ENCODE measurements at places on chromosomes 12 and 14. TPM values are rescaled to one million over a fixed set of nuclear protein-coding genes. Genes with fewer than 3 reads are reported as not detected.

NTF3 gene
- 12.2 TPM for total RNA-seq

LRTM2 gene
- not detected for total RNA-seq

GPR132 gene
- under 0.01 TPM for total RNA-seq

DNA sequence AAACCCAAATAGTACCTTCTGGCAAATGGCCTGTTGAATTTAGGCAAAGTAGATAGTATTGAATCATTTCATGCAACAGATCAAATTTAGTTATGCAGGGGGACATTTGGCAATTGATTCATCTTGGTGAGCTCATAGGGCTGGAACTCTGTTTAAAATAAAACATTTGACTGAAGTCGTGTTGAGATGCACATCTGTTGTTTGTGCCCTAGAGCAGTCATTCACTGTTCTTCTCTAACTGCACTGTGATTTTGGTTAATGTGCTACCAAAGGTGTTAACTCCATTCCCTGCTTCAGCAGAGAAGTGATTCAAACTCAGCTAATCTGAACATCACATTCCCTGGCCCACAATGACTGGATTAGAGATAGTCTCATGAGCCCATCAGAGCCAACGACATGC, 44.0 kb upstream of the CSRP2 start:
- DNase-seq = peak; percentile 47

GRCh38 chr12:105995961-105996431, 142.8 kb downstream of the NUAK1 start:
- peak; percentile 41 for DNase-seq

- no peak for DNase-seq
Observed at GRCh38 chr12:42560977-42561376, 28.6 kb downstream of the PRICKLE1 start.

GRCh38 chr12:68370006-68370590, 37.9 kb upstream of the MDM1 start:
- DNase-seq = no peak

DNA sequence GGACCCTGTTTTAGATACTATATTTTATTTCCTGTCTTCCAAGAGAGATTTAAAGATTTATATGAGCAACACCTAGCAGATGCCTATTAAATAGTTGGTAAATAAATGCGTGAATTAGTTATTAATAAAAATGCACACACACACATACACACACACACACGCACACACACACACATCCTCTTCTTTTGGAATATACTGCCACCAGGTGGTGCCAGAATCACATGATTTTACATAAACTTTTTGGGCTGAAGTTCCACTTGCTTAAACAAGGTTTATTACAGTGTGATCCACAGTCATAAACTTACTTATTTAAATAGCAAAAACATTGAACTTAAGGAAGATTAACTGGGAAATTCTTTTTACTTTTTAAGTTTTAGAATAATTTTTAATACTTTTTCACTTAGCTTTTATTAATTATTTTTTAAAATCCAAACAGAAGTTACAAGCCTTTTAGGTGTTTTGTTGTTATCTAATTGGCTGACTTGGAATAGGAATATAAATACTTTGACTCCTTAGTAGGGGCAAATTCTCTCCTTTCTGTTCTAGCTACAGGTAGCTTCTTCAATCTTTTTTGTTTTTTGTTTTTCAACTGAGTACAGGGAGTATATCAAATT, 17.5 kb downstream of the RAD51B start:
- DNase-seq = peak; percentile 88

DNA sequence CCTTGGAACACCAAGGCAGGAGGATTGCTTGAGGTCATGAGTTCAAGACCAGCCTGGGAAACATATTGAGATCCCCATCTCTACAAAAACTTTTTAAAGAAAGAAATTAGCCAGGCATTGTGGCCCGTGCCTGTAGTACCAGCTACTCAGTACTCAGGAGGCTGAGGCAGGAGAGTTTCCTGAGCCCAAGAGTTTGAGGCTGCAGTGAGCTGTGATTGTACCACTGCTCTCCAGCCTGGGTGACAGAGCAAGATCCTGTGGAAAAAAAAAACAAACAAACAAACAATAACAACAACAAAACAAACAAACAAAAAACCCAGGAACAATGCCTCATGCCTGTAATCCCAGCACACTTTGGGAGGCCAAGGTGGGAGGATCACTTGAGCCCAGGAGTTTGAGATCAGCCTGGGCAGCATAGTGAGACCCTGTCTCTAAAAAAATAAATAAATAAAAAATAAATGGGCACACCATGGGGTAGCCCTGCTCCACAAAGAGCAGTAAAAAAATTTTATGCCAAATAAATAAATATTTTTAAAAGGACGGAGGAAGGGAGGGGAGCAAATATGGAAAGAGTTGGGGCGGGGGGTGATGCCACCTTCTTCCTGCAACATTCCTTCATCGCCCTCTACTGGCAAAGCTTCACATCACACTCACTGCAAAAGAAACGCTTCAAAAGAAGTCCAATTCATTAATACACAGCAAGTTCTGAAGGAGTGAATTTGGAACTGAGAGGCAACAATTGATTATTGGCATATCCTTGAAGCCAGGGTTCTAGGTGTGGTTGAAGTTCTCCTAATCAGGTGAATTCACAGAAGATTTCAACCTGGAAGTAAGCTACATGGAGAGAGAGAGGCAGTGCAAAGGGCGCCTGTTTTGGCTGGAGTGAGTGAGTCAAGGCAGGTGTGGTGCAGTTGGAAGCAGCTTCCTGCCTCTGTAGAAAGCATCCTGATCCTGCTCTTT, 8.8 kb upstream of the GNPTAB start:
- peak; percentile 68 for DNase-seq

GRCh38 chr14:104441275-104442106, 138.1 kb upstream of the C14orf180 start:
- no peak for DNase-seq

Data from IMR-90 (cell line).